Transverse colon (tissue), 4 donors: ENCODE measurements at places on chromosomes 4 and X.

DNA sequence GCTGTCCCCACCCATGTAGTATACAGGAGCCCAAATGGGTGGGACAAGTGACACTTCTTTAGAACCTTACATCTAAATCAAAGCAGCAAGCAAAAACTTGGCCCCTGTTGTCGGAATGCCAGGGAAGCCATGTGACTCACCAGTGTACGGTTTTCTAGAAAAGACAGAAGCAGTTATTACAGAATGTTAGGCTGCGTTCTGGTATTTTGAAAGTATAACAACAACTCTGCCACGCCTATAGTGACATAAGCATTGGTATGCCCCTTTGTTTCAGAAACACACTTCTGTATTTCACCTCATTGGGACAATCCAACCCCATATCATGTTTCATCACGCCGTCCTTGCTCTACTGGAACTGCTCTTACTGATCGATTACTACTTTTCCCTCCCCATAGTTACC lies 14.8 kb downstream of the PDHA1 start:
- no peak for DNase-seq

- DNase-seq: no peak
These were observed 51.3 kb upstream of the RELL1 start for GRCh38 chr4:37737466-37737865.

DNA sequence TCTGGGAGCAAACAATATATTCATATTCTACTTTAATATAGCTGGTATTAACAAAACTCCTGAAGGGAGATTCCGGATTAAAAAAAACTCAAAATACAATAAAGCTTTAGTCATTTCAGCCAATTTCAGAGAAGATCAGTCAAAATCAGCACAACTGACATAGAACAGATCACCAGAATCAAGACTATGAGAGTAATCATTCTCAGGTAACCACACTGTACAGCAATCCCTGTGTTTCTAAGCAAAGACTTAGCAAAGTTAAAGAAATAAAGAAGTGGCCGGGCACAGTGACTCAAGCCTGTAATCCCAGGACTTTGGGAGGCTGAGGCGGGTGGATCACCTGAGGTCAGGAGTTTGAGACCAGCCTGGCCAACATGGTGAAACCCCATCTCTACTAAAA lies 9.1 kb downstream of the DCTD start:
- no peak for DNase-seq

DNA sequence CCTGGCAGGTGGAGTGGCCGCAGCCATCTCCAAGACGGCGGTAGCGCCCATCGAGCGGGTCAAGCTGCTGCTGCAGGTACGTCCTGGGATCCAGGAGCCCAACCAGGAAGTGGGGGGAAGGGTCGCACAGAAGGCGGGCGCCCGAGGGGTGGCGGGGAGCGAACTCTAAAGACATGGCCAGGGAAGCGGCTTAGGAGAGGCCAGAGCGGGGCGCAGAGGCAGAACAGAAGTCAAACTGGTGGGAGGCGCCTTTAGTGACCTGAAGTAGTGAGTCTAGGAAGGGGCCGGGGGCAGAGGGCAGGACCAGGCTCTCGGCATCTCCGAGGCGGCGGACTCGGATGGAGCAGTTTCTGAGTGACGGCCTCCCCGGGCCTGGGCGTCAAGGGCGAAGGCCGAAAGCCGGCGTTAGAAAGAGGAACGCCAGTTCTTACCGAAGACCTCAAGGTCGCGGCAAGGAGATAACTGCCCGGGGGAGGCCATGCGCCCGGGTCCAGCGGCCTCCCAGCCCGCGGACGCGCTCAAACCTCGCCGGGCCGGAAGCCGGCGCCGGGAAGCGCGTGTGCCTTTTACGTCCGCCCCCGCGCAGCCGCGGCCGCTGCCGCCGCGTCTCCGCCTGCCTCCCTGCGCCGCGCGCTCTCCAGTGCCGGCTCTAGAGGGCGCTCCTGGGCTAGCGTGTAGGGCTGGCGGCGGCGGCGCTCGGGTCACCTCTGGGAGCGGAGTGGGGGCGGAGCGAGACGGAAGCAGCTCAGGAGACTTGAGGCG lies 488 bp downstream of the SLC25A5 start:
- DNase-seq: peak; percentile 93

GRCh38 chrX:63959975-63960374 lies 175.0 kb upstream of the ARHGEF9 start:
- DNase-seq: no peak

DNA sequence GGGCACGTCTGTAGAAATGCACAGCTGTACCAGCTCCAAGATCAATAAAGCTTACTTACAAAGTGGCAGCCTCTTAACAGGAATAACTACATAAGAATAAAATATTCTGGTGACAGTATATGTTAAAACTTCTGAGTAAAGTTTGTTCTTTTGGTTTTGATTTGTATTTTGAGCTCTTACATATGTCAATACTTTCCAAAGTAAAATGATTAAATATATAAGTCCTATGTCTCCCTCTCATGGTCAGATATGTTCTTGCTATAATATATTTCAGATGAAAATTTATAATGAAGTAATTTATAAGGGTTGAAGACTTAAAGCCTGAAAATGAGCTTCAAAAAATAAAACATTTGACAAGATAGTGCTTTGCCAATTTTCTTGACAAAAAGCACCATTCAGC lies 254.4 kb downstream of the NPFFR2 start:
- DNase-seq: no peak
